ENCODE measurements at places on chromosomes 2 and 18.

- DNase-seq, result no peak
These were observed 197.9 kb upstream of the ACVR2A start for GRCh38 chr2:147646818-147647468.

- DNase-seq, result no peak
These were observed 616.7 kb upstream of the ID2 start for GRCh38 chr2:8065191-8065590.

DNA sequence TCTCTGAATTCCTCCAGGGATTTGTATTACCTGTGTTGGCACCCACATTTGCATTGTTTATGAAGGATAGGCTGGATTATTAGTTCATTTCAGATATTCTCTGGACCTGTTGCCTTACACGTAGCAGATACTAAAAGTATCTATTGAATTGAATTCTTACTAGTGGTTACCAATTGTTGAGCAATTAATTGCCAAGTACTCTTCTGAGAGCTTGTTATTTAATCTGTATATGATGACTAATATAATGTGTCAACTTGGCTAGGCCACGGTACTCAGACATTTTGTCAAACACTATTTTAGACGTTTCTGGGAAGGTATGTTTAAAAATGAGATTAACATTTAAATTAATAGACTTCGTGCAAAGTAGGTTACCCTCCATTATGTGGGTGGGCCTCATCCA, 2.5 kb upstream of the SPP2 start:
- DNase-seq, result no peak

- no peak for DNase-seq
These were observed 60.3 kb downstream of the TLK1 start for GRCh38 chr2:171100370-171100769.
